Adrenal gland (tissue), 19 donors: ENCODE measurements at places on chromosomes 4 and X.

DNA sequence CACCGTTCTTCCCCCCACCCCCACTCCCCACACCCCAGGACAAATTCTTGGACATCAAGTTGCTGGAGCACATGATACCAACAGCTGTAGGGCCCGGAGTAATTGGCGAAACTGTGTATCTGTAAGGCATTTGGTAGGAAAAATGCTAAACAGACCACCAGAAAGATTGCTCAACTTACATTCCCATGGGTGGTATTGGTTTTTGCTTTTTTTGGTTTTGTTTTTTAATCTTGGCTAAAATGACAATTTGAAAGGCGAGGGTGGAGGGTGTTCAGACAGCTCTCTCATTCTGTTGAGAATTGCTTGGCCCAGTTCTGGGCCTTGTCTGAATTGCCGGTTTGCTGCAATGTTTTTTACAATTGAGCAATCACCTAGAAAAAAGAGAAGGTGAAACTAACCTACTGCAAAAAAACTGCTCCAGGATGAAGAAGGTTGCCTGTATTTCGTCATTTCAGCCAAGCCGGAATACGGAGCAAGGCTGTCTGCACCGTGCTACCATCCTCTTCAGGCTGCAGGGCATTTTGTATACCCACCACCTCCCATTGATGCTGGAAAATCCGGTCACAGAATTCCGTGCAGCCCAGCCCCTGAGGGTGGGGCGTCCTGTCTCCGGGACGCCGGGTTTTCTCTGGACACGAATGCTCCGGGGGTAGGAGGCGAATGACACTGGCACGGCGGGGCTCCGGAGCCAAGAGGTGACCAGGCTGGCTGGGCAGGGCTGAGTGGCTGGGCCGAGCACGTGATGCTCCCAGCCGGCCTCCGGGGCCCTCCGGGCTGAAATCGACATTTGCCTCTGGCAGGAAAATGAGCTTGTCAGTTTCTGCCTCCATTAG, at the start of gene CLCN4:
Gene CLCN4 (plus strand): TSS at position 777 of the 833 bp plus-strand sequence. CDS start 28,058 bp downstream, outside the sequence.
- DNase-seq, result peak; percentile 71

DNA sequence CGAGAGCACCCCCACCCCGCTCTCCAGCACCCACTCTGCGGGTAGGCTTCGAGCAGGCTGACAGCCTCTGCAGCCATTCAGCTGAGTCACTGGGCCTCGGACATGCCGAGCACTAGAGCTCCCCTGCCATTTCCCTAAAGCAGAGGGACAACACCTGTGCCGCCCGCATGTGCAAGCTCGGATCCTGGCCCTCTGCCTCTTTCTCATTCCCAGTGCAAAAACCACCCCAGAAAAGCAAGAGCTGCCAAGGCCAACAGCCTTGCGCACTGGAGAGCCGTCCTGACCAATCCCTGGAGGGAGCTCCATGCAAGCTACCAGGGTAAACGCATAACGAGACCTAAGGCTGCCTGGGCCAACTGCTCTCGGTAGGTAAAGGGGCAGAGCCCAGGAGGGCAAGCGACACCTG, 5.3 kb downstream of the HCFC1 start:
- DNase-seq, result peak; percentile 77

GRCh38 chr4:14583331-14583730, 418.9 kb upstream of the CPEB2 start:
- DNase-seq, result no peak

GRCh38 chr4:153141238-153141637, 63.0 kb upstream of the TRIM2 start:
- DNase-seq, result no peak

DNA sequence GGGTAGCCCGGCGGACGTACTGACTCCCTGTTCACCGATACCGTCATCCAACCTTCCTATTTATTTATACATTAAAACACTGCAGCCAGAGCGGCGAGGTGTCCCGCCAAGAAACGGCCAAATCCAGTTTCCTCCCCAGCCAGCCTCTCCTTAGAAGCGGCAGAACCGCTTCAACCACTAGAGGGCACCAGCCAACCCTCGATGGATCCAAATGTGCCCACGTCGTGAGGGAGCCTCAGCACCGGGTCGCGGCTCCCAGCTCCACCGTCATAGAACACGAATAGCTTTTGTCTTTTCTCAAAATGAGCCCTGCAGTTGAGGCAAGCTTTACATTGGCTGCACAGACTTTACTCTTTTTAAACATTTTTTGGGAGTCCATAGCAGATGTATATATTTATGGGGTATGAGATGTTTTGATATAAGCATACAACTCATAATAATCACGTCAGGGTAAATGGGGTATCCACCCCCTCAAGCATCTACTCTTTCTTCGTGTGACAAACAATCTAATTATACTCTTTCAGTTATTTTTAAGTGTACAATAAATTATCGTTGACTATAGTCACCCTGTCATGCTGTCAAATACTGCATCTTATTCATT, 13.0 kb upstream of the HELT start:
- DNase-seq, result peak; percentile 85

GRCh38 chrX:109856974-109857373, 123.9 kb upstream of the ACSL4 start:
- DNase-seq, result no peak

DNA sequence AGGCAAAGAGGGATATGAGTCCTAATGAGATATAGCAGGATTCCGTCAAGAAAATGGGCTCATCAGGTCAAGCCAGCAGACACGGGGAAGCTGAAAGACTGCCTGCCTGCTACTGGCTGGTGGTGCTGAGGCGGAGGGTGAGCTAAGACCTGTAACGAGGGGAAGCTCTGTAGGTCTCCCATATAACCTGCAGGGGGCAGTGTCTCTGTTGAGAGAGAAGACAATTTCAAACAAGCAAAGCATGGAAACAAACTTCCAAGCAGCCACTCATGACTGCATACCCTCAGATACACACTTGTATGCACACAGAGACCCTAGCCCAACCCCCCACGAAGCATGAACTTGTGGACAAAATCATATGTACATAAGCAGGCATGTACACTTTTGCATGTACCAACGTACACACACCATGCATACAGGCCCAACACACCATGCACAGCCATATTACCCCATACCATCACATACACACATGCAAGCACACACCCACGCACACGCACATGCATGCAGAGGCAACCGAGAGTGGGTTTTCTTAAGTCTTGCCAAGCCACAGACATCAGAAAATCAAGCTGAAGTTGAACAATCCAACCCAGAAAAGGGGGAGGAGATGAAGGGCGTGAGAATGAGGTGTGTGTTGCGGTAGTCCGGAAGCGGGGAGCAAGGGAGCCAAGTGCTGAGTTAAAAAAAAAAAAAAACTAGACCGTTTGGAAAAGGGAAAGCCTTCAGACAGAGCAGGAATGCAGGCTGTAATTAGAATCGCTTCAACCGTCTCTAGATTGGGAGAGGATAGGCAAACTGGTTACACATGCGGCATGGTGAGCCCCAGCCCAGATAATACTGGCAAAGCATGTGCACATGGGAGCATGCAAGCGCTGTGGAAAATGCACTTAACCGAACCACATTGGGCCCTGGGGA, 71.0 kb downstream of the PJA1 start:
- peak; percentile 31 for DNase-seq

- DNase-seq, result peak; percentile 34
Measured at GRCh38 chrX:55710701-55711100, 6.8 kb upstream of the RRAGB start.

DNA sequence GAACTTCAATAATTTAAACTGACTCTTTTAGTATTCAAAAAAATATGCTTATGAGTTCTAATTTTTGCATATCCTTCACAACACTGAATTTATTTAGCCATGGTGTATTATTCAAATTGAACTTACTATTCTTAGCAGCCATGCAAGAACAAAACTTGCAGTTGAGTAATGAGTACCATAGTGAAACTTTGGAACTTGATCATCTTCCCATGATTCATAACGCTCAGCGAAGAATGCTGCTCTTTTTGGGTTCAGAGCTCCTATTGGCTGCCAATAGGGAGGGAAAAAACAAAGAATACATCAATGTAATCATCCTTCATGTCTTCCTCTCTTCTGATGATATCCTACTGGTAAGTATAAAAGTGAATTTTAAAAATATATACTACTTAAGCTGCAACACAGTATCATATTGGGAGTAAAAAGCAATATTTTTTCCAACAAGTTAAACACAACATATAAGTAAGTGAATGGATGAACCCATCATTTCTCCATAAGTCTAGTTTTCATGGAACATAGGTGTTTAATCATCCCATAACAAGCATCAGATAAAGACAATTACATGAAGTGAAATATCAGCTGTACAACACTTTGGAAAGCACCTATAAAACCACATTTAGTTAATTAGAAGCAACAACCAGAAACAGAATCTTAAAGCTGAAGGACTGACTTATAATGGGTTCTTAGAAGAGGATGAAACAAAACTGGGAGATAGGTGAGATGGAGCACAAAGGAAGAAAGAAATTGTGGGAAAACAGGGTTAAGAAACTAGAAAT, 145.2 kb upstream of the MAB21L2 start:
- DNase-seq, result no peak

- no peak for DNase-seq
Measured at GRCh38 chr4:69775321-69775867, 15.0 kb upstream of the SULT1B1 start.

- DNase-seq, result no peak
Measured at GRCh38 chr4:113831457-113831856, 69.9 kb upstream of the CAMK2D start.

- no peak for DNase-seq
Measured at GRCh38 chr4:151569650-151570049, 160.7 kb downstream of the FHIP1A start.

DNA sequence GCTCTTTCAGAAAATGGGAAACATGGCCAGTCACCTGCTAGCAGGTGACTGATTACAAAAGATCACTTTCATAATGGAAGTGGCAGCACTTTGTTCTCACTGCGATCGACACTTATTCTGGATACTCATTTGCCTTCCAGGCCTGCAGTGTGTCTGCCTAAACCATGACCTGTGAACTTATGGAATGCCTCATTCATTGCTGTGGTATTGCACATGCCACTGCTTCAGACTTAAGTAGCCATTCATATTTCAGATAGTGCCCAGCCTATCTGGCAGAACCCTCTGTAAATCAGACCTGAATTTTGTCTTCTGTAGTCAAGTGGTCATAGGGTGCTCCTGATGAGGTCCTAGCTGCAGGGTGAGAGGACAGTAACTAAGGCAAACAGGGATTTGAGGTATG, 23.3 kb upstream of the MGST2 start:
- no peak for DNase-seq

DNA sequence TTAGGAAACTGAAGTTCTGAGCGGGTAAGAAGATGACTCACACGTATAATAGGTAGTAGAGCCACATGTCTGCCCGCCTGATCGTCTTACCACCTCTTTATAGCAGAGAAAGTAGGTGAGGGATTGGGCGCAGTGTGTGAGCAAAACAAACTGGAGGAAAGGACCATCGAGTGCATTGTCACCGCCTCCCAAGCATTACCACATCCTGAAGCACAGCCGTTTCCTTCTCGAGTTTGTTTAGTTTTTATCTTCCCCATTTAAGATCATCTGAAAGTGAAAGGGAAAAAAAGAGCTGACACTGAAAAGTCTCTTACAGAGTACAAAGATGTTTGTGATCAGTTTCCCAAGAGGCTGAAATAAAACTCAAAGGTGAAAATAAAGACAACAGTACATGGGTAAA, 14.8 kb downstream of the PDK3 start:
- no peak for DNase-seq

GRCh38 chrX:11768039-11768438, 10.0 kb downstream of the MSL3 start:
- no peak for DNase-seq

DNA sequence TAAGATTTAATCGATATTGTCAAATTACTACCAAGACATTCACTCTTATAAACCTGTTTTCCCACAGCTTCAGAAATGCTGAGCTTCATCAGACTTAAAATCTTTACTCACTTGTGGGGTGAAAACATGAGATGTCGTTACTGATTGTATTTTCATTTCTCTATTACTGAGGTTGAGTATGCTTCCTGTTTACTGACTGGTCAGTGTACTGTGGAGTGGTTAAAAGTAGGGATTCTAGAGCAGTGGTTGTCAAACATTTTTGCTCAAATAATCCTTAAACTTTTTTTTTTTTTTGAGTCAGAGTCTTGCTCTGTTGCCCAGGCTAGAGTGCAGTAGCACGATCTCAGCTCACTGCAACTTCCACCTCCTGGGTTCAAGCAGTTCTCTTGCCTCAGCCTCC, 50.3 kb downstream of the NSUN7 start:
- DNase-seq, result no peak

- DNase-seq, result peak; percentile 51
Measured at GRCh38 chrX:11787564-11787963, 29.5 kb downstream of the MSL3 start.

GRCh38 chrX:119236623-119237561, 807 bp downstream of the PGRMC1 start:
- DNase-seq, result peak; percentile 71

GRCh38 chr4:74335341-74336021, 27.2 kb downstream of the EPGN start:
- DNase-seq, result no peak

DNA sequence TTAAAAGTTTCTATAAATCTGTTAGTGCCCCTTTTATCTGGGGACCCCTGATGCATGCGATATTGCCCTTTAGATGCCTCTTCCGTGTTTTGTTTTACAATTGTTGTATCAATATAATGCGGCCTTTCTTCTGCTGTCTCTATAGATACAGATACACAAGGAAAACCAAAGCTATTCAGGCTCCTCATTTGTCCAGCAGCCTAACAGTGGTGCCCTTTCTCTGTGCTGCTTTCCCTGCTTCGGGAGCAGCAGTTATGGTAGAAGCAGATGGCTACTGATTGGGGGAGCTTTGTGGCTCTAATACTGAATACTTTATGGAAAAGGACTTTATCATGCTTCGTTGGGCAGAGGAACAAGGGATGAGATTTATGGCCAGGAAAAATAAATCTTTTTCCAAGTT, 10.6 kb upstream of the PRDM8 start:
- no peak for DNase-seq

DNA sequence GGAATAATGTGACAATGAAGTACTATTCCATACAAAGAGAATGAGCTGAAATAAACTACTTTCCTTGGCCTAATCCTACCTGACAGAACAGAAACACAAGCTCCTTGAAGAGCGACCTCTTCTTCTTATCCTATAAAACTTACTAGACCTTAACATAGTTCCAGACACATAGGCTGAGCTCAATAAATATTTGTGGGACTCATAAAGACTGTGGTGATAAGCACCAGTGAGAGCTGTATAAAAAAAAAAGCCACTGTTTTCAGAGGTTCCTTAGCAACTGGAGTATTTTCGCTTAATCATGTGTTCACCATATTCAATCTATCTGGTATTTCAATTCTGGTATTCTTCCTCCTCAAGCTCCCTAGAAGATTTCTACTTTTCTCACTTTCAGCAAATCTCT, 1129.6 kb downstream of the STPG2 start:
- DNase-seq, result no peak
